Right kidney (tissue), 9 donors: ENCODE measurements at places on chromosomes 2 and 18.

- DNase-seq, result peak; percentile 19
Observed at GRCh38 chr2:85733121-85733960, 20.4 kb upstream of the ATOH8 start.

GRCh38 chr2:191376981-191377629, 131.9 kb downstream of the MYO1B start:
- DNase-seq, result peak; percentile 14

GRCh38 chr2:60317844-60318243, 235.6 kb downstream of the BCL11A start:
- DNase-seq, result no peak

DNA sequence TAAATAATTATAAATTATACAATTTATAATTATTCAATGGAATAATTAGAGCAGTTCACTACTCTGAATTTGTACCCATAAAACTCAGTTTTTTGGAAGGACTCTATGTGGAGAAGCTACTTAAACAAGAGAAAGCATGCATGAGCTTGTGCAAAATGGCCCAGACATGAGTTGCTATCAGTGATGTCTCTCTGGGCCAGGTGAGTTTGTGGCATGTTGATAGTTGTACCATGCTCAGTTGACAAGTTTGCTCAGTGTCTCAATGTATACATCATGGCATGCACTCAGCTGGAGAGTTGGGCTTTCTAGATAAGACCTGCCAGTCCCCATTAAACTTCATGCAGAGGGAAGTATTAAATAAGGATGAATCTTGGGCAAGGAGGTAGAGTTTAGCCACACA, 153.8 kb upstream of the TACR1 start:
- no peak for DNase-seq

GRCh38 chr2:104572834-104573233, 281.1 kb upstream of the POU3F3 start:
- DNase-seq, result no peak

- no peak for DNase-seq
Observed at GRCh38 chr2:169840747-169841142, 13.5 kb downstream of the UBR3 start.

GRCh38 chr2:171225302-171225980, 64.7 kb upstream of the TLK1 start:
- no peak for DNase-seq

- DNase-seq, result peak; percentile 40
Observed at GRCh38 chr2:120587279-120587996, 148.2 kb upstream of the GLI2 start.

DNA sequence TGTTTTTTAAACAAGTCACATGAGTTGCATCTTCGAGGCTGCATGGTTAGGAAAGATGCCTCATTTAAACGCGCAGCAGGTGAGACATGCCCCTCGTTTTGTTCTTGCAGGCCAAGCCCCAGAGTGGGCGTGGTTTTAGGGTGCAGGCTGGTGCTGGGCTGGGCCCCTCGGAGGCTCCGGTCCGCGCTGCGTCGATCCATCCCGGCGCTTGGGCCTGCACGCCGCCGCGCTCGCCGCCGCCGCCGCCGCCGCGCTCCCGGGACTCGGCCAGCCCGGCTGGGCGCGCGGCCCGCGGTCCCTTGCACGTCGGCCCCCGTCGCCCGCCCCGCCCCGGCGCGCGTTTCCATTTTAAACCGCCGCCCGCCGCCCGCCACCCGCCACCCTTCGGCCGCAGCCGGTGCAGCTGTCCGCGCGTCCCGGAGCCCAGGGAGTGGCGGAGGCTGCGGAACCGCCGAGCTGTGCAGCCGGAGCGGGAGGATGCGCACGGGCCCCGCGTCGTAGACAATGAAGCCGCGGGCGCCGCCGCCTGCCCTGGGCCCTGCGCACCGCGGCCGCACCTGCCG, 175.5 kb downstream of the AGAP1 start:
- peak; percentile 72 for DNase-seq

DNA sequence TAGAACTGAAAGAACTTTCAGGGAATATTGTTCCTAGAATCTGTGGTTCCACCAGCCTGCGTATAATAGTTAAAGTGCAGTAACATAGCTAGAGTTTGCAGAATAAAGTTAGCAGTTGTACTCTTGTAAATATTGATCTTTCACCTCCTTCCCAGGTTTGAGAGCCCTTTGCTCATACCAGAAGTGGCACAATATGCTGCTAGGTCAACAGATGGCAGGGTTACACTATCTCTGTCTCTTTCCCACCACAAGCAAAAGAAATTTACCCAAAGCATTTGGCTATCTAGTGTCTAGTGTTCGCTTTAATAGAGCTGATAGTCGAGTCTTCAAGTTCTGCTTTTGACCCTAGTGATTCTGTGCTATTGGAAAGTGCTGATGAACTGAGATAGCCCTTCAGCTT, 119.0 kb upstream of the KLHL14 start:
- DNase-seq, result no peak

- DNase-seq, result no peak
Observed at GRCh38 chr18:62781262-62781661, 65.9 kb downstream of the PHLPP1 start.

- DNase-seq, result peak; percentile 87
Observed at GRCh38 chr18:35949903-35950627, 22.4 kb upstream of the RMP24 start.

GRCh38 chr2:10256031-10256514, 46.6 kb upstream of the HPCAL1 start:
- no peak for DNase-seq

- no peak for DNase-seq
Observed at GRCh38 chr2:206095536-206096332, 9.8 kb upstream of the INO80D start.

GRCh38 chr2:1621041-1621440, 123.3 kb downstream of the PXDN start:
- DNase-seq, result no peak

- no peak for DNase-seq
Observed at GRCh38 chr2:190562121-190562520, 27.6 kb upstream of the NEMP2 start.

DNA sequence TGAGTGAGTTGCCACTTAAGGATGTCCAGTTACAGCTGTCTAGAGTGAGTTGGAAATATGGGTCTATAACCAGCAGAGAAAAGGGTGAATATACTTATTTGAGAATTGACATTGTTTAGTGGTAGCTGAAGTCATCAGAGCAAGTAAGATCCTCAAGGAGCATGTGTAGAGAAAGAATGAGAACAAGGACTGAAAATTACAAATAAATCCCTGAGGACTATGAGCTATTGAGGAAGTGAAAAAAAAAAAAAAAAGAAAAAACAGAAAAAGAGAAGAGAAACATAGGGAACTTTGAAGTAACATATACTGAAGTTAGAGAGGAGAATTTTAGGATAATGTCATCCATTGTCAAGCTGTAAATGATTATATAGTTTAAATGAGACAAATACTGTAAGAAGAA, 134.0 kb upstream of the CCDC68 start:
- no peak for DNase-seq

GRCh38 chr2:222747526-222748160, 76.2 kb downstream of the MOGAT1 start:
- no peak for DNase-seq

GRCh38 chr18:62763101-62763521, 47.8 kb downstream of the PHLPP1 start:
- peak; percentile 26 for DNase-seq

DNA sequence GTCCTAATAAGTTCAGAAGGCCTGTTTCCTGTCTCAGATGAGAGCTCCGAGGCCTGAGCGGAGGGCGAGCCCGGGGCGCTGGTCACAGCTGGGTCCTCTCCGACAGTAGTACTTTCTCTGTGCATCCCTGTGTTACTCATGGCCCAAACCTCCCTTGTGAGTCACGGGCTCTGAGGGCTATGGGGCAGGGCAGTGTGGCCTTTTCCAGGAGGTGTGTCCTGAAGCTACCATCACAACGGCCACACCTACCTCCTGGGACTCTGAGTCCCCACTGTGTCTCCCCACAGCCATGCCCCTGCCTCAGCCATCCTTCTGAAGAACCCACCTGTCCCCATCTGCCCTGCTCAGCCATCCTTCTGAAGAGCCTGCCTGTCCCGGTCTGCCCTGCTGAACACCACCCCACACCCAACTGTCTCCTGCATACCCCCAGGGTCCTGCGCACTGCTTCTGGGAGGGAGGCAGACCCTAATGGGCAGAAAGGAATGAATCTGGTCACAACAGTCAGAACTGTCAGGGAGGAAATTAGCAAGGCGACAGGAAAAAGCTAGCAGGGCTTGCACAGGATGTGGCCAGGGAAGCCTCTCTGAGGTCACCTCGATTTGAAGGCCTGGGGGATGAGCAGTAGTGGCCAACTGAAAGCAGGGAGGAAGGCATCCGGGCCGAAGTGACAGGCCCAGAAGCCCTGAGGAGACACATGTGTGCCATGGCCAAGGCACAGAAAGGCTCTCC, 145.4 kb upstream of the RIOK3 start:
- no peak for DNase-seq

DNA sequence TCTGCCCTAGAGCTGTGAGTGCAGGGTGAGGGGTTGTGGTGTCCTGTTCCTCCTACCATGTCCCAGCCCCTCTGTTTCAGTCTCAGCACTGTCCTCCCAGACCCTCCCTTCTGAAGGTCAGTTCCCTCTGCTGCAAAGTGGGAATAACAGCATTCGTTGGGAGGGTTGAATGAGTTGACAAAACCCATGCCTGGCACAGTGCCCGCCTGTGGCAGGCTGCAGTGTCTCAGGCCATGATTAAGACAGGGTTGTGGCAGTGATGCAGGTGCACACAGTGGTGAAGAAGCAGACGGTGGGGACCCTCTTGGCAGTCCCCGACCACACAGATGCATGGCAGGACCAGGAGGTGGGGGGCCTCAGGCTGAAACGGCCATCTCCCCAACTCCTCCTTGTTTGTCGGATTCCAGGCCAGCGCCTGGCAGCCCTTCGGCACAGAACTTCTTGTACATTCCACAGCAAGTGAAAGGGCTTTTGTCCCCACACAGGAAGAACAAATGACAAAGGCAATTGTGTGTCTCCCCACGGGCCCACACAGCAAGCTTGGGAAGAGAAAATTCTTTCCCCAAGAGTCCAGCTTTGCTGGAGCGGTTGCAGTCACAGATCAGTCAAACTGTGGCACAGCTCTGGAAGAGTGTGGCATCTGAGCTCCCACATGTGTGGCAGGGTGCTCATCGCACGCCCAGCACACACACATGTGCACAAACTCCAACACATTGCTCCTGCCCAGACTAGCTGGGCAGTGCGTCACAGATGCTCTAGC, 92.0 kb upstream of the MSH2 start:
- no peak for DNase-seq

DNA sequence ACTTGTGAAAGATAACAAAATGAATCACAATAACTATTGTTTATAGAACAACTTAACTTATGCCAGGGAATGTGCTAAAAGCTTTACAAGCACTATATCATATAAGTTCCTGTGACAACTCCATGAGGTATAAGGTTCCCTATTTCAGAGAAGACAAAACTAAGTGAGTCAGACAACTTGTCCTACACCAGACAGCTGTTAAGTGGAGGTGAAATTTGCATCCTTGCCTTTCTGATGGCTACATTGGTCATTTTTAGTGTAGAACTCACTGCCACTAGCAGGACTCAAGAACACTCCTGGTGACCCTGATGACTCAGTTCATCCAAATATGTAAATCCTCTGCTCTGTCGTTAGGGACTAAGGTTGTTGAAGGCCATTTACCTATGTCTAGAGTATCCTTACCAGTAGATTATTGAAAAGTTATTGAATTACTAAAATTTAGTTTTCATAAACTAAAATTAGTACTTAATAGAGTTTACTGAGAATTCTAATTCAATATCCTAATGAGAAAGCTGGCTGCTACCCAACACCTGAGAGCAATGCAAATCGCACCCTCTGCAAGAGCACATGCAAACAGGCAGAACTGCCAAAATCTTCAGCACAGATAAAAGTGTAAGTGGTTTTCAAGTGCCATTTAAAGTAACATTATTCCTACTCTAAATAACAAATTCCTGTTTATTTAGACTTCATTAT, 636.2 kb downstream of the NRXN1 start:
- no peak for DNase-seq

- DNase-seq, result no peak
Observed at GRCh38 chr2:28676152-28676835, 75.3 kb upstream of the PPP1CB start.

GRCh38 chr2:42099438-42100173, 51.8 kb downstream of the PKDCC start:
- no peak for DNase-seq

DNA sequence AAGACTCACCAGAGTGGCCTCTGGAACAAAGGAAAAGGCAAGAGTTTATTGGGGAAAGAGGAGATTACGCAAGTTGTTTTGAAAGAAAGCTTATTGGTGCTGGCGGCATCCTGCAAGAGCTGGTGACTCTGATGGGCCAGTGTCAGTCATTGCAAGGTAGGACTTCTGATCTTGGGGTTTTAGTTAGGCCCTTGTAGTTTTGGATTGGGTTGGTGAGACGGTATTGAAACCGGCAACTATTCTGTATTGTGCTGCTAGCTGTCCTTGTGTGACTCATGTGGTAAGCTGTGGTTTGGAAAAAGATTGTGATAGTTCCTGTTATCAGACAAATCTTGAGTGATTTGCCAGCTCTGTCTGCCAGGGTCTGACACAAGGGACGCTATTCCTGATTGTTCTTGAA, 159.1 kb upstream of the PIEZO2 start:
- DNase-seq, result no peak

GRCh38 chr2:228065686-228066085, 115.8 kb downstream of the SPHKAP start:
- no peak for DNase-seq

GRCh38 chr2:128794285-128794684, 475.6 kb upstream of the HS6ST1 start:
- peak; percentile 41 for DNase-seq

- DNase-seq, result no peak
Observed at GRCh38 chr2:172888714-172889669, 153.3 kb downstream of the RAPGEF4 start.

DNA sequence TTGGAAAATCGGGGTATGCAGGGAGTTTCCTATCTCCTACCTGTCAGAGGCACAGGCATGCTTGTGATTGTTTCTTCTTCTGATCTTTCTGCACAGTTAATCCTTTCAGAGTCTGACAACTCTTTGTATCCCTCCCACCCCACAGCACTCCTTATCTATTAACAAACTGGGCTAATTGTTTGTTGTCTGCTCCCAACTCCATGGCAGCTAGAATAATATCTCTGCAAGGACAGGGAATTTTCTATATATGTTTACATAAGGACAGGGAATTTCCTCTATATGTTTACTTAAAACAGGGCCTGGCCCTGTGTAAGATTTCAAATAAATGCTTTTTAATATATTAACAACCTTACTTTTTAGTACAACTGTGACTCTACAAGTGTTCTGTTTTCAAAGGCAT, 36.0 kb upstream of the VRK2 start:
- DNase-seq, result no peak
